Fibroblast of villous mesenchyme (primary cell): ENCODE measurements at places on chromosomes 12 and 14. TPM values are rescaled to one million over a fixed set of nuclear protein-coding genes. Genes with fewer than 3 reads are reported as not detected.

- no peak for DNase-seq
These were observed 15.9 kb downstream of the PACS2 start for GRCh38 chr14:105330491-105330895.

RPL36AL gene
- total RNA-seq = 175 and 217 TPM in 2 replicates

DAAM1 gene
- total RNA-seq = 22.0 and 25.1 TPM in 2 replicates

PAPLN gene
- total RNA-seq = 1.6 and 4.3 TPM in 2 replicates

DNA sequence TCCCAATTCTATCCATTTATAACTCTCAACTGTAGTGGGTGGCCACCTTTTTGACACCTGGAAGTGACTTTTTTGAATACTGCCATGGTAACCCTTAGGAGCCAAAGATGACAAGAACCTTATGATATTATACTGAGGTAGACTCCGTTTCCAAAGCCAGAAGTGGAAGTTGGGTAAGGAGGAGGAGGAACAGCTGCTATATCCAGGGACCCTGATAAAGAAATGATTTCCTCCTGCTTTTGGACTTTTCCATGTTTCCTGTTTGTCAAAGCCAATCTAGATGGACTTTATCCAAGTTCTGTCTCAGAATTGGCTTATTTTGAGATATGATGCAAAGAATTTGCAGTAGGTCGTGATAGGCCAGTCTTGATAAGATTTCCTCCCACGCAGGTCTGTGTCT is 14.3 kb downstream of the TRIM9 start:
- no peak for DNase-seq
